ENCODE measurements at places on chromosomes 11 and 22.

DNA sequence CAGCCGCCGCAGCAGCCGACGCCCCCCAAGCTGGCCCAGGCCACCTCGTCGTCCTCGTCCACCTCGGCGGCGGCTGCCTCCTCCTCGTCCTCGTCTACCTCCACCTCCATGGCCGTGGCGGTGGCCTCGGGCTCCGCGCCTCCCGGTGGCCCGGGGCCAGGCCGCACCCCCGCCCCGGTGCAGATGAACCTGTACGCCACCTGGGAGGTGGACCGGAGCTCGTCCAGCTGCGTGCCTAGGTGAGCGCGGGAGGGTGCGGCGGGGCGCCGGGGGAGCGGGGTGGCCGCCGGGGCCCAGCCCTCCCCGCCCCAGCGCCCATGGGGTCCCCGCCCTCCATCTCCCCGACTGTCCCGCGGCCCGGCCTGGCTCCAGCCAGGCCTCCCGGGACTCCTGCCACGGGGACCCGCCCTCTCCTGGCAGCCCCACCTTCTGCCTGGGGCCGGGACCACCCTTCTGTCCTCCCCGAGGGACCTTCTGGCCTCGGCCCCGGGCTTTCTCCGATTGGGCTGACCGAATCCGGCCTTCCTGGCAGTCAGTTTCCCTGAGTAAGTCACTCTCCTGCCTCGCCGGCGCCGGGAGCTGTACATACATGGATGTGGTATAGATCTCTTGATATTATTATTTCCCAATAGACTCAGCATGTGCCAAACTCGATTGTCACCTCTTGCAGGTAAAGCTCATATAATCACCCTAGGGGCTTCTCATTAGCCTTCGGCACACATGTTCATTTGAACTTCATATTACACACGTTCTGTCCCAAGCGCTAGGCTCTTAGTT is 720 bp downstream of the PACS1 start:
- no peak for DNase-seq

DNA sequence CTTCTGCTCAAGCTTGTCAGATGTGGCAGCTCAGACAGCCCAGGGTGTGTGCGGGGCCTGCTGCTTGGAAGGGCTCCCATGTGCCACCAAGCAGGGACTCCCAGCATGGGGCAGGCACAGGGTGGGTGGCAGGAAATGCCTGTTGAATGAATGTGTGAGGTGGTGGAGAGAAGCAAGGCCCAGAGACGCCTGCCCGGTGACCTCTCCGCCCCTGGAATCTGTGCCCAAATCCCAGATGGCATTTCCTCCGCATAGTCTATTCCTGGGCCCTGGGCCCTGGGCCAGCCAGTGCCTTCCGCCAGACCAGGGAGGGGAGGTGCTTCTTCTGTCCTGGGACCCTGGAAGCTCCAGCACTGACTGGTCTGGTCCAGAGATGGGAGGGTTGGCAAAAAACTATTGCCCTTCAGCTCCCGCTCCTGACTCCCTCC is 3.7 kb downstream of the CST6 start:
- DNase-seq, result peak; percentile 12

GRCh38 chr22:31614781-31615490 is 47.1 kb downstream of the PISD start:
- no peak for DNase-seq

- DNase-seq, result no peak
These were observed 115.1 kb upstream of the CRYBB3 start for GRCh38 chr22:25084405-25085107.

DNA sequence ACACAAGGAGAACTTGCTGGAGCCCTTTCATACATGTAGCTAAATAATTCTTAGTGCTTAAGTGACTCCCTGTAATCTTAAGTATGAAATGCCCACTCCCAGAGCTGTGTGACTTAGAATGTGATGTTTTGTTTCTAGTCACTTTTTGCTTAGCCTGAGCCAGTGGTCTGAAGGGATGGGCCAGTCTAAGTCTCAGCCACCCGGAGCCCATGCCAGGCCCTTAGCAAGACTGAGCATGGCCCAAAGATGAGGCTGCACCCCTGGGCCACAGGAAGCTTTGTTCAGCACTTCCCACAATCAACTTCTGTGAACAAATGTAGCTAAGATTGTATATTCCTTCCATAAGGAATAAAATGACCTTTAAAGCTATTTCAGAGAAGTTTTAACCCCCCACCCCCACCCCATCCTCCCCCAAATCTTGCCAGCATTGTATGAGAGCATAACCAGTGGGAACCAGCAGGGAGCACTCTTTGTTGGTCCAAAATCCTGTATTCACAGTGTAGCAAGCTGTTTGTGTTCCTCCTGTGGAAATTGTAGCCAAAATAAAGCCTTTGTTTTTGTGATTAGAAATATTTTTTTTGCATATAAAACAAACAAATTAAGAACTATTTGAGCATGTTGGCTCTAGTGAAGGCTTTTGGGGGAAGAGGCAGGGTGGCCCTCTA is 73.8 kb upstream of the GAL start:
- DNase-seq, result peak; percentile 7

GRCh38 chr11:44275961-44276550 is 33.9 kb downstream of the ALX4 start:
- no peak for DNase-seq

- peak; percentile 100 for DNase-seq
These were observed 321.6 kb downstream of the AASDHPPT start for GRCh38 chr11:106399076-106399511.

GRCh38 chr11:65855927-65856363 is 2.0 kb downstream of the CFL1 start:
- no peak for DNase-seq

- DNase-seq, result no peak
These were observed 209.6 kb upstream of the LARGE1 start for GRCh38 chr22:34129691-34130486.

- no peak for DNase-seq
These were observed 36.3 kb upstream of the JAM3 start for GRCh38 chr11:134032501-134033091.

GRCh38 chr11:36628141-36628540 is 30.1 kb upstream of the RAG2 start:
- DNase-seq, result no peak

GRCh38 chr22:30314915-30315314 is 11.8 kb downstream of the TBC1D10A start:
- no peak for DNase-seq

DNA sequence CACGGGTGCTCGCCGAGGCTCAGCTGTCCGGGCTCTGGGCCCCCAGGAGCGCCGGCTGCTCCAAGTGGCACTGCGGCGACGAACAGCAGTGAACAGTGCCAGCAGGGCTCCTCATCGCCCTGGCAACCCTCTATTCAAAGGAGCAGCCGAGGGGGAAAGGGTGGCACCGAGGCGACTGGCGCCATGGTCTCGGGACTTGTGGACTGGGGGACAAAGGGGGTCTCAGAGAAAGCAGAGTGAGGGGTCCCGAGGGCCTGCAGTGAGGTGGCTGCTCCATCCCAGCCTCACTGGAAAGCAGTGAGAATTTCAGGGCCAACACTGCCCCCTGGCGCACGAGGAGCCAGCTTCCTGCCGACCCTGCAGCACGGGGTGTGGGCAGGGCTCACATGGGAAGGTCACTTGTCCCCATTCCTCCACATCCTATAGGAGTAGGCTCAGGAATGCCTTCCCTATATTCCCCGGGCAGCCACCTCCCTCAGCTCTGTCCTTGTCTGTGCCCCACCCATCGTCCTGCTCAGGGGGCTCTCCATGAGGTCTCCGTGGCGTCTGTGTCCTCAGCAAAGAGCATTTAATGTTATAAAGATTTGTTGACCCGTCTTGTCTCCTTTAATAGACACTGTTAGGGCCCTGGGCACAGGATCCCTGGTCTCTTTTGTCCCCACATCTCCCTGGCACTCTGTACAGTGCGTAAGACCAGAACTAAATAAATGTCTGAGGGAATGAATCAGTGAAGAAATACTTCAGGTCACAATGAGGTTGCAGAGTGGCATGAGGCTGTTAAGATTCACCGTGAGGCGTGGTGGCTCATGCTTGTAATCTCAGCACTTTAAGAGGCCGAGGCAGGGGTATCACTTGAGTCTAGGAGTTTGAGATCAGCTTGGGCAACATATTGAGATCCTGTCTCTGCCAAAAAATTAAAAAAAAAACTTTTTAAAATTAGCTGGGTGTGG is 26.4 kb downstream of the LRFN4 start:
- peak; percentile 44 for DNase-seq
